ENCODE measurements at places on chromosomes 12 and 14. TPM values are rescaled to one million over a fixed set of nuclear protein-coding genes. Genes with fewer than 3 reads are reported as not detected.

ACSS3 gene
- 0.31 TPM for total RNA-seq

TPPP2 gene
- total RNA-seq: not detected

ATG14 gene
- total RNA-seq: 4.5 TPM

KRT7 gene
- 6.6 TPM for total RNA-seq

PTPRR gene
- 0.27 TPM for total RNA-seq

GRIP1 gene
- 0.85 TPM for total RNA-seq

DNA sequence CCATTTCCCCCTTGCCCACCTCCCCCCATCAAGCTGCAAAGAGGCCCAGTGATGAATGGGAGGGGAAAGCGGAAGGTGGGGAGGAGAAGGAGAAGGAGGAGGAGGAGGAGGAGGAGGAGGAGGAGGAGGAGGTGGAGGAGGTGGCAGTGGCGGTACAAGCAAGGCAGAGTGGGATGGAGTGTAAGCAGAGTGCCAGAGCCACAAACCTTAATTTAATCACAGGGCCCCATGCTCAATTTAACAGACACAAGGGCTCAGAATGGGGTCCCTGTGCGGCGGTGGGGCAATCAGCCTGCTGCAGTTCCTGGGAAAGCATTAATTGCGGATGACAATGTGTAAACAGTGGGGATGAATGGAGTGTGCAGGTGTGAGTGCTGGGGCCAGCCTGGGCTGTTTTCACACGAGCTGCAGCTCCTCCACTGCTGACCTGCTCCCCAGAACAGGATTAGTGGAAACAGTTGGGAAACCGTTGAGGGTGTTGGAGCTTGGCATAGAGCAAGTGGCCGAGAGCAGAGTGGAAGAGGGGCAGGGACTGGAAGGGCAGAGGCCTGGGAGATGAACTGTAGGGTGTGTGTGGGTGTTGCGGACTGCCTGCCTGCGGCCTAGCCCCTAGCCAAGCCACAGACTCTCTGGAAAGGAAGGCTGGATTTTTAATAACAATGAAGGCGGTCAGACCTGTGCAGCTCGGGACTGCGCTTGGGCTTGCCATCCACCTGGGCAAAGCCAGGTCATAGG is 36.4 kb upstream of the SMOC1 start:
- H3K27ac ChIP-seq: no peak overlapping the region
- DNase-seq: no peak
- peaks cover 3% of the 10 kb centered on the region for H3K27me3 ChIP-seq
- no peaks in the 10 kb centered on the region for H3K36me3 ChIP-seq

- no peaks in the 10 kb centered on the region for H3K4me1 ChIP-seq
- DNase-seq: no peak
- peaks cover 2% of the 10 kb centered on the region for H3K27me3 ChIP-seq
- H3K4me3 ChIP-seq: no peak overlapping the region
- H3K36me3 ChIP-seq: no peaks in the 10 kb centered on the region
These were observed 248.1 kb downstream of the APAF1 start for GRCh38 chr12:98893126-98893674.

GRCh38 chr12:26891704-26892103 is 46.1 kb downstream of the INTS13 start:
- H3K4me1 ChIP-seq: no peaks in the 10 kb centered on the region
- DNase-seq: no peak
- no peaks in the 10 kb centered on the region for H3K36me3 ChIP-seq
- H3K27ac ChIP-seq: no peak overlapping the region

DNA sequence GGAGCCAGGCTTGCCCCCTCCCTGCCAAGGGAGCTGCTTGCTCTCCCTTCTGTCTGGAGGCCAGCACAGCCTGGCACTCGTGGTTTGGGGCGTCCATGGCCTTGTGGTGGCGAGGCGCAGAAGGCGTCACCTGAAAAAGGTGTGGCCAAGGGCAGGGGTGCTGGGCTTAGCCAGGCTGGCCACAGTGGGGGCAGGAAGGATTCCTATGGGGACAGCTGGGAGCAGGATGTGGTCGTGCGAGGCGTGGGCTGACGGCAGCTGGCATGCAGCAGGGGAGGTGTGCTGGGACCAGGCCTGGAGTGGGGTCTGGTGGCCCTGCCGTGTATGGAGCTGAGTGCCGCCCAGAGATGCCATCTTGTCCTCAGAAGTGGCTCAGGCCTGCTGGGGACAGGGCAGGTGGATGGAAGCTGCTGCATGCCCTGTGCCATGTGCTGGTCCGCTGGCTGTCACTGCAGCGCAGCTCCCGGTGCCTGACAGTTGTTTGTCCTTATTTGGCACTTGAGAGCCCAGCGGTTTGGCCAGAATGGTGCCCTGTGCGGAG is 30.0 kb downstream of the SH2B3 start:
- H3K4me1 ChIP-seq: peaks cover 91% of the 10 kb centered on the region
- H3K4me3 ChIP-seq: no peak overlapping the region
- no peak for DNase-seq
- no peaks in the 10 kb centered on the region for H3K27me3 ChIP-seq
- H3K27ac ChIP-seq: peak overlapping the region; percentile 95

- no peak overlapping the region for H3K27ac ChIP-seq
- H3K4me3 ChIP-seq: no peak overlapping the region
- no peaks in the 10 kb centered on the region for H3K4me1 ChIP-seq
- no peaks in the 10 kb centered on the region for H3K36me3 ChIP-seq
- H3K27me3 ChIP-seq: peaks cover 4% of the 10 kb centered on the region
- no peak for DNase-seq
These were observed 1.2 kb downstream of the PITPNM2 start for GRCh38 chr12:123149501-123150274.

GRCh38 chr12:116339800-116340371 is 62.4 kb upstream of the MED13L start:
- no peak overlapping the region for H3K27ac ChIP-seq
- H3K36me3 ChIP-seq: no peaks in the 10 kb centered on the region
- H3K4me3 ChIP-seq: no peak overlapping the region
- H3K27me3 ChIP-seq: no peaks in the 10 kb centered on the region
- H3K4me1 ChIP-seq: peaks cover 21% of the 10 kb centered on the region

GRCh38 chr12:91215940-91216454 is 33.4 kb upstream of the DCN start:
- no peak overlapping the region for H3K27ac ChIP-seq
- DNase-seq: no peak
- no peak overlapping the region for H3K4me3 ChIP-seq
- no peaks in the 10 kb centered on the region for H3K36me3 ChIP-seq

GRCh38 chr12:52522346-52523011 is 2.3 kb upstream of the KRT5 start:
- no peak overlapping the region for H3K27ac ChIP-seq
- no peak for DNase-seq
- no peaks in the 10 kb centered on the region for H3K27me3 ChIP-seq
- H3K4me3 ChIP-seq: no peak overlapping the region
- H3K4me1 ChIP-seq: no peaks in the 10 kb centered on the region

DNA sequence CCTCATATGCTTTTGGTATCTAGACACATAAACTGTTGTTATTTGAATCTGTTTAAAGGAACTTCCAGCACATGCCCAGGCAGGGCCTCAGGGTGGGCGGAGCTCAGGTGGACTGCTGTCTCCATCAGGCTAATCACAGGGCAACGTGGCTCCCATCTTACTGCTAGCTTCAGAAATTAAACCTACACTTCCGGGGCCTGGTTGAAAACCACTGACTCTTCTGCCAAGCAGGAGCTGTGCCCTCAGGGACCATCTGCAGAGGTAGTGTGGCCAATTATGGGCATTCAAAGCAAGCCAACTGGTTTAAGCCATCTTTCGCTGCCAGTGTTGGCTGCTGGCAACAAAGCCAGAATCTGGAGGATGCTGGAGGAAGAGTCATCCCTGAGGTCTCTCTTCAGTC is 97.5 kb downstream of the TMX1 start:
- H3K27me3 ChIP-seq: no peaks in the 10 kb centered on the region
- no peaks in the 10 kb centered on the region for H3K36me3 ChIP-seq
- no peaks in the 10 kb centered on the region for H3K4me1 ChIP-seq
- DNase-seq: no peak
- no peak overlapping the region for H3K27ac ChIP-seq

Measured in GM12878 (cell line).